Activated naive CD8-positive, alpha-beta T cell treated with anti-CD3 and anti-CD28 coated beads, Interleukin-2, amount 50 U/mL, for 24 hours (primary cell): ENCODE measurements at places on chromosomes 6 and 20.
A peak's percentile ranks its signal among the peaks of the same experiment; 100 is the strongest.

- DNase-seq: peak; percentile 33
- H3K36me3 ChIP-seq: no peaks in the 10 kb centered on the region
- no peaks in the 10 kb centered on the region for H3K4me1 ChIP-seq
- no peak overlapping the region for H3K27ac ChIP-seq
- H3K27me3 ChIP-seq: peaks cover 47% of the 10 kb centered on the region
- no peak overlapping the region for H3K4me3 ChIP-seq
These were observed 930 bp downstream of the THBD start for GRCh38 chr20:23048283-23049200.

DNA sequence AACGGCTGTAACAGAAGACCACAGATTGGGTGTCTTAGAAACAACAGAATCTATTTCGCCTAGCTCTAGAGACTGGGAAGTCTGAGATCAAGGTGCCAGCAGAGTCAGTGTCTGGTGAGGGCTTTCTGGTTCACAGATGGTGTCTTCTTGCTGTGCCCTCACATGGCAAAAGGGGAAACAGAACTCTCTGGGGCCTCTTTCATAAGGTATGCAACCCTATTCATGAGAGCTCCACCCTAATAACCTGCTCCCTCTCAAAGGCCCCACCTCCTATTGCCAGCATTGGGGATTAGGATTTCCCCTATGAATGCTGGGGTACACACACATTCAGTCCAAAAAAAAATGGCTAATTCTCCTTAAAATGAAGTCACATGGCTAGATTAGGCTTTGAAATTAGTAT is 10.0 kb downstream of the TXNDC5 start:
- H3K4me1 ChIP-seq: no peaks in the 10 kb centered on the region
- no peak overlapping the region for H3K27ac ChIP-seq
- H3K4me3 ChIP-seq: no peak overlapping the region
- no peak for DNase-seq
- no peaks in the 10 kb centered on the region for H3K27me3 ChIP-seq

GRCh38 chr6:145539831-145540230 is 195.5 kb downstream of the EPM2A start:
- H3K4me3 ChIP-seq: no peak overlapping the region
- no peaks in the 10 kb centered on the region for H3K36me3 ChIP-seq
- no peak for DNase-seq
- H3K27me3 ChIP-seq: peaks cover 6% of the 10 kb centered on the region
- no peaks in the 10 kb centered on the region for H3K4me1 ChIP-seq

DNA sequence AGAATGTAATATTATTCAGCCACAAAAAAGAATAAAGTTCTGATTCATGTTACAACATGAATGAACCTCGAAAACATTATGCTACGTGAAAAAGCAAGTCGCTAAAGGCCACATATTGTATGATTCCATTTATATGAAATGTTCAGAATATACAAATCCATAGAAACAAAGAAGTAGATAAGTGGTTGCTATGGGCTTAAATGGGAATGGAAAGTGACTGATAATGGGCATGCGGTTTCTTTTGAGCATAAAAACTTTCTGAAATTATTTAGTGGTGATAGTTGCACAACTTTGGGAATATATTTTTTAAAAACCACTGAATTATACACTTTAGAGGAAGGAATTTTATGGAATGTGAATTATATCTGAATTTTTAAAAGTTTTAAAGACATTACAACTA is 33.4 kb upstream of the TCP11 start:
- DNase-seq: no peak
- peaks cover 2% of the 10 kb centered on the region for H3K4me1 ChIP-seq
- H3K27ac ChIP-seq: no peak overlapping the region
- no peaks in the 10 kb centered on the region for H3K36me3 ChIP-seq
- no peak overlapping the region for H3K4me3 ChIP-seq

GRCh38 chr6:158256746-158257424 is 55.4 kb upstream of the TULP4 start:
- H3K4me1 ChIP-seq: peaks cover 34% of the 10 kb centered on the region
- no peak overlapping the region for H3K4me3 ChIP-seq
- DNase-seq: no peak
- peaks cover 8% of the 10 kb centered on the region for H3K36me3 ChIP-seq
- H3K27me3 ChIP-seq: no peaks in the 10 kb centered on the region
- no peak overlapping the region for H3K27ac ChIP-seq

DNA sequence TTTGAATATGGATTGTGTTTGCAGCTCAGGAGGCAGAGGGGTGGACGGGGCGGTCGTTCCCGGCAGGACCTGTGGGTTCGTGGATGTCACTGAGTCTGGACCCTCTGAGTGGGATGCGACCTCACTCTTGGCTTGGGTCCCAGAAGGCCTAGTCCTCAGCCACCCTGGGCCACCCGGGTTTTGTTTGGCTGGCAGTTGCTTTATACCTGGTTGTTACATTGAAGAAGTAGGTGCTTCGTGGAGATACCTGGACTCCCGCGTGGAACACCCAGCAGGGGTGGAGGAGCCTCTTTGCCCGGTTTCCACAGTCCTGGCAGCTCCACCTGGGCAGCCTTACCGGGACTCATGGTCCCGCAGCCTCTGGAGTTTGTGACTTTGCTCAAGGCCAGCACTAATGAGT is 405.1 kb downstream of the TAF4 start:
- H3K27ac ChIP-seq: no peak overlapping the region
- H3K36me3 ChIP-seq: no peaks in the 10 kb centered on the region
- no peaks in the 10 kb centered on the region for H3K27me3 ChIP-seq
- no peaks in the 10 kb centered on the region for H3K4me1 ChIP-seq
- H3K4me3 ChIP-seq: no peak overlapping the region

DNA sequence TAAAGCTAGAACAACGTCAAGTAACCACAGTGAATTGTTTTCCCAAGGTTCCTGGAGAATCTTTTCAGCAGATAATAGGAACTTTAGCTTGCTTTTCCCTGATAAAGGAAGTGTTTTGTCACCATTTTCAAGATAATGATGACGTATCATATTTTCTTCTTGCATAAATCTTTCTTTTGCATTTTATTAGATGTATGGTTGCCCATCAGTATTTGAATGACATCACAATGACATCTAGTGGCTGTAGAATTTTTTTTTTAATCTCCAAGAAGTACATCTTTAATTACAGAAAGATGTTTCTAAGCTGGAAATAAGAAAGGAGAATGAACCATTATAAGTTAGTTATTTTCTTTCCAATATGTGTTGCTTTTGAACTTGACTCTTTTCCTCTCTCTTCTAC is 83.0 kb downstream of the CENPW start:
- no peaks in the 10 kb centered on the region for H3K36me3 ChIP-seq
- H3K4me3 ChIP-seq: no peak overlapping the region
- no peaks in the 10 kb centered on the region for H3K4me1 ChIP-seq
- H3K27ac ChIP-seq: no peak overlapping the region
- DNase-seq: no peak

DNA sequence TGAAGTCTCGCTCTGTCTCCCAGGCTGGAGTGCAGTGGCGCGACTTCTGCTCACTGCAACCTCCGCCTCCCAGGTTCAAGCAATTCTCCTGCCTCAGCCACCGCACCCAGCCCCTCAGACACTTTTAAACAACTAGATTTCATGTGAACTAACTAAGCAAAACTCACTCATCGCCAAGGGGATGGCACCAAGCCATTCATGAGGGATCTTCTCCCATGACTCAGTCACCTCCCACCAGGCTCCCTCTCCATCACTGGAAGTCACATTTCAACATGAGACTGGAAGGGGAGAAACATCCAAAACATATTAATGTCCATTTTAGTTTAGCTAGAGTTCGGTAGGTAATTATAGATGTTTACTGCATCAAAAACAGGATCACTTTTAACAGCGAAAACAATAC is 95.9 kb upstream of the PRL start:
- H3K27ac ChIP-seq: no peak overlapping the region
- H3K4me1 ChIP-seq: no peaks in the 10 kb centered on the region
- no peaks in the 10 kb centered on the region for H3K36me3 ChIP-seq
- DNase-seq: no peak
- H3K4me3 ChIP-seq: no peak overlapping the region

GRCh38 chr6:45001663-45002062 is 326.5 kb upstream of the RUNX2 start:
- H3K36me3 ChIP-seq: peaks cover 15% of the 10 kb centered on the region
- no peak for DNase-seq
- H3K27me3 ChIP-seq: no peaks in the 10 kb centered on the region
- H3K4me3 ChIP-seq: no peak overlapping the region

DNA sequence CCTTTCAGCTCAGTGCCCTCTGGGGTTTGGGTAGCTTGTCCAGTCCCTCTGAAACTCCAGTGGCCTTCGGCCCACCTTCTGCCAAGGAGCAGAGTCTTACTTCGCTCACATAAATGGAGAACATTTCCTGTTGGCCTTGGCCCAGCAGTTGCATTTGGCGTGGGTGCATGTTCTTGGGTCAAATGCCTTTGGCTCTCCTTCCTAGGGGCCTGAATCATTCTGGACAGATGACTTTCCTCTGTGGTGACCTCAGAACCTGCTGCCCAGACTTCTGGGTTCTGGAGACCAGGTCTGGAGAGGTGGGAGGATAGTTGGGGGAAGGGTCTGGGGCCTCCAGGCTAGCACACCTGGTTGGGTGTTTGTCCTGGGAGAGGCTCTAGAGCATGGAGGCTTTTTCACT is 29.3 kb downstream of the BCAS4 start:
- H3K27me3 ChIP-seq: no peaks in the 10 kb centered on the region
- H3K4me1 ChIP-seq: peaks cover 29% of the 10 kb centered on the region
- peaks cover 3% of the 10 kb centered on the region for H3K36me3 ChIP-seq
- no peak overlapping the region for H3K4me3 ChIP-seq
- H3K27ac ChIP-seq: no peak overlapping the region

DNA sequence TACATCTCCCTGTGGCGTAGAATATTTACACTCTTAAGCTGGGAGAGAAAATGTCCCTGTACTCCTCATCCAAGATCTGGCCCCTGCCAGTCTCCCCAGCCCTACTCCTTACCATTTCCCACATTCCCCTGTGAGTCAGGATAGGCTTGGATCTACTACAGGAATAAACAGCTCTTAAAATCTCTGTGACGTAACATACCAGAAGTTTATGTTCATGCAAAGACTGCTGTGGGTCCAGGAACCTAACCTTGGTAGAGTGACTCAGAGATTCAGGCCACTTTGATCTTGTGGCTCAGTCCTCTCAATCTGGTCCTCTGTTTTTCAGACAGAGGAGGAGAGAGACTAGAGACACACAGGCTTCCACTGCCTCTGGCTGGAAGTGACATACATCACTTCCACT is 38.5 kb upstream of the GPR6 start:
- DNase-seq: no peak
- H3K27me3 ChIP-seq: peaks cover 8% of the 10 kb centered on the region
- H3K36me3 ChIP-seq: no peaks in the 10 kb centered on the region
- no peak overlapping the region for H3K27ac ChIP-seq
- H3K4me1 ChIP-seq: no peaks in the 10 kb centered on the region

DNA sequence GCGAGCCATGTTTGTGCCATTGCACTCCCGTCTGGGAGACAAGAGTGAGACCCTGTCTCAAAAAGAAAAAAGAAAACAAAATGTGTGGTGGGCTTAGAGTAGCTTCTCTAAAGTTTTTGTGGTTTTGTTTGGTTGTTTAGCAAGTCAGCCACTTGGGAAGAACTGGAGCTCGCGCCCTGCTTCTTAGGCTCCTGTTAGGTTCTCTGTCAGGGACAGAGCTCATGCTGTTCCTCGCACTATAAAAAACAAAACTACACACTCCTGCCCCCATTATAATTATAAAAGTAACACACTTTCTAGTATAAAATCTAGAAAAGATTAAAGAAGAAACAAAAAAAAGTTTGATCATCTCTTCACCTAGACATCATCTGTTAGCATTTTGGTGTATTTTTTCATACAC is 33.0 kb downstream of the GMPR start:
- DNase-seq: no peak
- H3K27ac ChIP-seq: no peak overlapping the region
- peaks cover 9% of the 10 kb centered on the region for H3K4me1 ChIP-seq
- no peak overlapping the region for H3K4me3 ChIP-seq

GRCh38 chr6:129672881-129673631 is 36.9 kb downstream of the ARHGAP18 start:
- H3K36me3 ChIP-seq: no peaks in the 10 kb centered on the region
- H3K27ac ChIP-seq: peak overlapping the region; percentile 93
- no peak for DNase-seq
- peak overlapping the region; percentile 66 for H3K4me3 ChIP-seq
- H3K27me3 ChIP-seq: no peaks in the 10 kb centered on the region
- peaks cover 43% of the 10 kb centered on the region for H3K4me1 ChIP-seq

- H3K4me1 ChIP-seq: no peaks in the 10 kb centered on the region
- no peaks in the 10 kb centered on the region for H3K27me3 ChIP-seq
- H3K27ac ChIP-seq: no peak overlapping the region
These were observed 325.4 kb downstream of the RNF144B start for GRCh38 chr6:18712595-18712994.

DNA sequence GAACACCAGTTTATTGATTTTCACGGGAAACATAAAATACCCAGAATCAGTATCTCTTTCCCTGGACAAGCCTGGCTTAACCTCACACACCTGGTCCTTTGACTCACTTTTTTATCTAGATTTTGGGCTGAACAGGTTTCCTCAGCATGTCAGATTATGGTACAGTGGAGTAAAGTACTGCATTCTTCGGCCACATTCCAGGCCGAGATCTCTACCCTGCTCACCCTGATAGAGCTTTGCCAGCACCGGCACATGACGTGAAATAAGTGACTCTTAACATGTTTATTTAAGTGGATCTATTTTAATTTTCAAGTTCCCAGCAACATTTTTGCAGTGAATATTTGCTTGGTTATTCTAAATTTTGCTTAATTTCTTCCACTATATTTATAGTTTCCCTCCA is 79.0 kb upstream of the POPDC3 start:
- no peak overlapping the region for H3K27ac ChIP-seq
- no peaks in the 10 kb centered on the region for H3K36me3 ChIP-seq
- peaks cover 21% of the 10 kb centered on the region for H3K27me3 ChIP-seq
- H3K4me1 ChIP-seq: peaks cover 18% of the 10 kb centered on the region
- no peak overlapping the region for H3K4me3 ChIP-seq
- no peak for DNase-seq

GRCh38 chr6:83867527-83868161 is 8.2 kb downstream of the CYB5R4 start:
- no peak overlapping the region for H3K27ac ChIP-seq
- peaks cover 50% of the 10 kb centered on the region for H3K36me3 ChIP-seq
- H3K4me3 ChIP-seq: no peak overlapping the region
- DNase-seq: peak; percentile 13

DNA sequence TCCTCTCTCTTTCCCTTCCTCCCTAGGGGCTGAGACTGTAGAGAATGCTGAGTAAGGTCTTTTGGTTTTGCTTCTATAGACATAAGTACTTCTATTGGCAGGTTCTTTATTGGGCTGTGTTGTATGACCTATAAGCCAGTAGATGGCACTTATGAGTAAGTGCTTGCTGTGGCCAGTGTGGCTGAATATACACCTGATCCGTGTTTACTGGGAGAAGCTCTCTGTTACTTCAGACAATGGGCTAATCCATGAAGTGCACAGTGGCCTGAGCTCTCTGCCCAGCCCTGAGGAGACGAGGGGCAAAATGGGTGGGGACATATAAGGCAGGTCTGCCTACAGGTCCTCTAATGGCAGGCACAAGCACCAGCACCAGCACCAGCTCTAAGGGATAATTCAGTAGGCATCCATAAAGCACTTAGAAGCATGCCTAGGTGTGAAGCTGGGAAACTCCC is 610.3 kb downstream of the RNF144B start:
- DNase-seq: no peak
- no peaks in the 10 kb centered on the region for H3K4me1 ChIP-seq
- H3K4me3 ChIP-seq: no peak overlapping the region
- no peak overlapping the region for H3K27ac ChIP-seq
- no peaks in the 10 kb centered on the region for H3K27me3 ChIP-seq
- H3K36me3 ChIP-seq: no peaks in the 10 kb centered on the region
